Stimulated activated CD4-positive, alpha-beta T cell treated with anti-CD3 and anti-CD28 coated beads, Interleukin-1b, Interleukin-23, amount 100 ng/mL, for 4 hours (primary cell): ENCODE measurements at places on chromosomes 4 and X.

GRCh38 chr4:146437778-146438177, 84.0 kb downstream of the SLC10A7 start:
- DNase-seq: no peak

DNA sequence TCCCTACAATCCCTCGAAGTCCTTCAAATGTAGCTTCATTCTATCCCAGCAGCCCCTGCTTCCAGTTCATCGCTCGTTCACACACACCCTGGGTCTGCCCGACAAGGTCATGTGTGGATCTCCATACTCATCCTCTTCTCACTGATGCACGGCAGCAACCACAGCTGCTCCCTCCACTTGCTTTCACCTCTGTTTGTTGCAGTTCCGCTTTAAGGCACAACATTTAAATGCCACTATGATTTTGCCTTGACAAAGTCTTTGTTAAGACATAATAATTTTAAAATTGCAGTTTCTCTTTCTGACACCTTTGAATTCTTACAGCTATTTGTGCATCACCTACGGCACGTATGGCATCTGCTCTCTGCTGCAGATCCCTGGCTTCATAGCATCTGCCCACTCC, 1.8 kb downstream of the ODAPH start:
- no peak for DNase-seq

- no peak for DNase-seq
Observed at GRCh38 chrX:46967547-46967946, 55.3 kb downstream of the JADE3 start.

DNA sequence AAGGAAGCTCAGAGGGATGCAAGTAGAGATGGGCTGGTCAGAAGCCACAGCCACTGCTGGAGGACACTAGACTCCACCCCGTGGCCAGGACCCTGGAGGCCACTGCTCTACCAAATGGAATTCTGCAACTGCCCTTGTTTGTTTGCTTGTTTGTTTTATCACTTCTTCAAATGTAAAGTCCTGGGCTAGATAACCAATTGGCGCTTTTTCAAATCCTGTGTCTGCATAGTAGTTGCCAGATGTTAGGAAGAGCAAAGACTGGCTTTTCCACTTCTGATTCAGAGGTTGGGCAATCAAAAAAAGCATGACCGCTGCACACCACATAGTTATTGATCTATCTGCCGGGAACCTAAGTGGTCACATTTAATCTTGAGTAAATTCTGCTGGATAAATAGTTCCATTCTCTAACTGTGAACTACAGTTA, 255.2 kb upstream of the SFRP2 start:
- no peak for DNase-seq

- DNase-seq: no peak
Observed at GRCh38 chrX:139086246-139086645, 374.7 kb upstream of the FGF13 start.

GRCh38 chr4:19540859-19541540, 710.7 kb upstream of the SLIT2 start:
- no peak for DNase-seq

GRCh38 chr4:31741326-31741725, 1021.2 kb downstream of the PCDH7 start:
- DNase-seq: no peak

- DNase-seq: no peak
Observed at GRCh38 chrX:50579955-50580354, 109.3 kb upstream of the DGKK start.

- no peak for DNase-seq
Observed at GRCh38 chr4:60743654-60744053, 456.5 kb upstream of the ADGRL3 start.

GRCh38 chr4:742742-743311, 37.2 kb downstream of the PCGF3 start:
- peak; percentile 74 for DNase-seq

- DNase-seq: no peak
Observed at GRCh38 chr4:159010563-159011260, 92.2 kb upstream of the RAPGEF2 start.

DNA sequence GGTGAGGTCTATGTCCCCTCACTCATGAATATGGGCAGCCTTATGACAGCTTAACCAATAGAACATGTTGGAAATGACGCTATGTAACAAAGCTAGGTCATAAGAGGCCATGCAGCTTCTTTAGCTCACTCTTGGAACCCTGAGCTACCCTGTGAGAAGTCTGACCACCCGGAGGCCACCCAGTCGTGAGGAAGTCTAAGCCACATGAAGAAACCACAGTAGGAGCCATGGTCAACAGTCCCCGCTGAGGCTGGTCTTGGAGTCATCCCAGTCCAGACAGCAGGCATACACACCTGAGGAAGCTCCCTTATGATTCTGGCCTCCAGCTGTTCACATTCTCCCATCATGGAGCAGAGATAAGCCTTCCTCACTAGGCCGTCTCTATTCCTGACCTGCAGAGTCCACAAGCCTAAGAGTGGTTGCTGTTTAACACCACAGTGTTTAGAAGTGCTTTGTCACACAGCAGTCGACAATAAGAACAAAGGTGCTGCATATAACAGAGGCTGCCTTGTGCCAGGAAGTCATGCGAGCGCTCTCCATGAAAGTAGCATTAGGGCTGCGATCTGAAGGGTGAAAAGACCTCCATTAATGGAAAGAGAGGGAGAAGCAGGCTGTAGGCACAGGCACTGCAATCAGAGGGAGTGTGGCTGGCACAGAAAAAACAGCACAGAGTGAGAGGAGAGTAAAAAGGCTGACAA, 38.2 kb downstream of the TSPAN5 start:
- DNase-seq: no peak

DNA sequence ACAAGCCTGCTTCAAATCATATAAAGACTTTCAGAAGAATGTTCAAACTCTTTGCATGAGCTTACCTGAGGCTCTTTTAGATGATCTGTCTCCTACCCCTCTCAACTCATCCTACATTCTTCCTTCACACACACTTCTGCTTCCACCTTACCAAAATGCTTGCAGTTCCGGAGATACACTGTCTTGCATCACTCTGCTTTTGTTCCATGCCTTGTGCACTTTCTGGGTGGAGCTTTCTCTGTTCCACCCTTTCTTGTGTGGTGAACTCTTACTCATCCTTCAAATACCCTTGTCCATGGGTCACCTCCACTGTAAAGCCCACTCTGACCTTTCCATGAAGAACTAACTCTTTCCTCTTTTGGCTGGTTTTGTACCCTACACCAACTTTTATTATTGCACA, 18.4 kb upstream of the MGST2 start:
- no peak for DNase-seq

DNA sequence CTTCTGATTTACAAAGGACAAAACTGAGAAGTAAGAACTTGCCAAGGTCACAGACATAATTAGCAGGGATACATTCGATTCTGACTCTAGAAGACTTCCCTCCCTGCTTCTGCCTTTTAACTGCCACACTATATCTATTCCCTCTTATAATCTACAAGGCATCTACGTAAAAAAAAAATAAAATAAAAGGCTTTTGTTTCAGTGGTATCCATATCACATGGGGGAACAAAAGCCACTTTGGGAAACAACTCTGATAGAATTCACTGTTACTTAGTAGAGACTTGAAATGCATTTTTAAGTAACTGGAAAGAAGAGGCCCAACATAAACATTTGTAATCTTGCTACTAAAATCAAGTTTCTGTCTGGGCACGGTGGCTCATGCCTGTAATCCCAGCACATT, 247.2 kb downstream of the SCFD2 start:
- DNase-seq: no peak

DNA sequence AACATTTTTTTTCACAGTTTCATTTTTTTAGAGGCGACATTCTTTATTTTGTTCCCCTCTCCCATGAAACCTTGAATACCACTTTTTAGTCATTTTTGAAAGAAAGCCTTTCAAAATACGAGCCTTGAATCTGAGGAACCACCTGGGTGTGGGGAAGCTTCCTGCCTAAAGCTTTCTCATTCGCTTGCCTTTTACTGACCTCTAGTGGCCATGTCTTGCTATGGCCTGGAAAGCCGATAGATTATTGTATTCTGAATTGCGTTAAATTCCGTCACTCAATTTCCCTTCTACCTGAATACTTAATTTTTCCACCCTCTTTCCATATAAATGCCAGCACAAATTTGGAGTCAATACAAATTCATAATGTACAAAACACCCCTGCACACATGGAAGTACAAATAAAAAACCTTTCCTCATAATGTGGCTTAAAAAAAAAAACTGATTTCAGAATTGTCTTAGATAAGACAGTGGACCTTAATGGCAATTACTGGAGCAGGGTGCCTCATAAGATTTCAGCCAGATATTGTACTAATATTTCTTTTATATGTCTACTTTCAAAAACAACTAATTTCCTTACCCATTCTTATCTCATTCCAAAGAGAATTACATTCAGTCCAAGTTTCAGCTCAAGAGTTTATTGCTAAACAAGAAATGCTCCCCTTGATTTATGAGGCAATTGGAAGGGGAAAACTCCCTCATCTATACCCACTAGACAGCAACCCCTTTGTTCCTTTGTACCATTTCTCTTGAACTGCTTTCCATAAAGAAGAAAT, 217.9 kb downstream of the CENPC start:
- peak; percentile 20 for DNase-seq

DNA sequence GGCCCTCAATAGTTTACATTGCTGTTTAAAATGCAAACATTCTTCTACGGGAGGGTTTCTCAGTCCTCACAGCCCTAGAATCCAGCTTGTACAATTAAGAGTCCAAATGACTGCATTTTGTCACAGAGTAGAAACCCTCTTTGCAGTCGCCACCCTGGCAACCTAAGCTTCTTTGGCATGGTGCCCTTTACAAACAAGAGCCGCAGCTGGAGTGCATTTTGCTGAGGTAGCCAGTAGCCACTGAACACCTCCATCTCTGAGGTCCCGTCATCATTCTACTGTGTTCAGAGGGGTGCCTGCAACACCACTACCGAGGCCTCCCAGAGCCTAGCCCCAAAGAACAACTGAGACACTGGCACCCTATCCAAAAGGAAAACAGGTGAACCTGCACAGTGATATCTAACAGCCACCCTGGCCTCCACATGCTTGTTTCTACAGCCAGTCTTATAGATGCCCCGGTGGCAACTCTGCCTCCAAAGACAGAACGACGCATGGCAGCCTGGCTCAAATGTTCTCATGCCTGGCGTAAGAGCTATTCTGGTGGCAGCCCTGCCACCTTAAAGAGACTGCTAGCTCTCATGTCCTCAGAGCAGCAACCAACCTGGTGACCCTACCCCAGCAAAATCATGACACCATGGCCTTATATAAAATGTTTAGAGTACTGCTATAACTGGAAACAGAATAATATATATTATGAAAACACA, 801.9 kb downstream of the TECRL start:
- DNase-seq: no peak

GRCh38 chr4:165748321-165748720, 124.7 kb upstream of the TLL1 start:
- no peak for DNase-seq

DNA sequence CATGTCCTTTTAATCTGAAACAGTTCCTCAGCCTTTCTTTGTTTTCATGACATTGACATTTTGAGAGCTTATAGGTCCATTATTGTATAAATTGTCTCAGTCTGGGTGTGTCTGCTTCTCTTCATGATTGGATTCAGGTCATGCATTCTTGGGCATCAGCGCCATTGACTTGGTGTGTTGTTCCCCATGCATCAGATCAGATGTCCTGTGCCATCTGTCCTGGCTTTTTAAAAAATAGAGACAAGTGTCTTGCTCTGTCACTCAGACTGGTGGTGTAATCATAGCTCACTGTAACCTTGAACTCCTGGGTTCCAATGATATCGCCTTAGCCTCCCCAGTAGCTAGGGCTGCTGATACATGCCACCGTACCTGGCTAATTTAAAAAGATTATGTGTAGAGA, 55.7 kb downstream of the TBC1D14 start:
- DNase-seq: no peak

DNA sequence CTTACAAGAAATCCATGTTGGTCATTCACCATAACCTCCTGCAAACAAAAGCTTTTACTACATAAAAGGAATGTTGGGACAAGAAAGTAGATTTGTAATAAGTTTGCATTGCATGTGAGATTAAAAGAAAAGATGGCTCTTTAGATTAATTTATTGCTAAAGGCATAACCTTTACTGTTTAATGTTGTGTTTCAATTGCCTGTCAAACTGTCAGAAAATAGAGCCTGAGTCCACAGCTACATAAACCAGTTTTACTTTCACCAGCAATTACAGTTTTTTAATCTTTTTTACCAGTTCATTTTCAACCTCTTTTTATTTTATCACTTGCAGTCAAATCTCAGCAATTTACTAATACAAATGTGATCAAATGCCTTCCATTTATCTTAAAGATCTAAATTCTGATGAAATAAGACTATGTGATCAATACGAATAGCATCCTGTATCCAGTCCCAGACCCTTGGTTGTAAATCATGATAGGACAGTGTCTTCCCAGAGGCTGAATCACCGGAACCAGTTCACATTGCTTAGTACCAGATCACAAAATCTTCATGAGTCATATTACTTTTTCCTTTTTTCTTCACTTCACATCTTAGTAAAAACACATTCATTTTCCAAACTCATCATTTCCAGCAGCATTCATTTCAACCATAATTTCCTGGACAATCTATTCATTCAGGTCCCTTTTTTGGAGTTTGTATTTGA, 95.4 kb upstream of the FRG1 start:
- no peak for DNase-seq

- no peak for DNase-seq
Observed at GRCh38 chrX:12002876-12003275, 135.4 kb upstream of the FRMPD4 start.

- DNase-seq: no peak
Observed at GRCh38 chr4:115110191-115111181, 2.9 kb downstream of the NDST4 start.

GRCh38 chrX:24657671-24658386, 10.7 kb upstream of the PCYT1B start:
- no peak for DNase-seq

GRCh38 chr4:36091997-36092396, 152.3 kb downstream of the ARAP2 start:
- no peak for DNase-seq

DNA sequence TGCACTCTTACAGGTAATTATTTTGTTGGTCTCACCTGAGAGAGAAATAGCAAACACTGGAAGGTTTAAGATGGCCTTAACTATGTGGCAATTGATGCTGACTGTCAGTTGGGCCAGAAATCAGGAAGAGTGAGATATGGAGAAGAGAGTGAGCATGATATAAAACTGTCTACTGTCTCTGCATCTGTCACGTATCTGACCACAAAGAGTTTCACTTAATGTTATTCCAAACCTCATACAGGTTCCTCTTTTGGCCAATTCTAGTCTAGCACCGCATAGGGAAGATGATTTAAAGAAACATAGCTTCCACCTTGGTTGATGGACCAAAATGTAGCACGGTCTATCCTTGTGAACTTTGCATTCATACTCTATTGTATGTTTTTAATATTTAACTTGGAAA, 381.0 kb upstream of the BOD1L1 start:
- DNase-seq: no peak

- DNase-seq: no peak
Observed at GRCh38 chr4:2803624-2804448, 11.0 kb downstream of the SH3BP2 start.

- DNase-seq: no peak
Observed at GRCh38 chr4:143184217-143184502, 557 bp upstream of the USP38 start.

- DNase-seq: no peak
Observed at GRCh38 chr4:176631611-176632010, 161.1 kb downstream of the VEGFC start.
